ENCODE measurements at places on chromosomes 3 and 15.

DNA sequence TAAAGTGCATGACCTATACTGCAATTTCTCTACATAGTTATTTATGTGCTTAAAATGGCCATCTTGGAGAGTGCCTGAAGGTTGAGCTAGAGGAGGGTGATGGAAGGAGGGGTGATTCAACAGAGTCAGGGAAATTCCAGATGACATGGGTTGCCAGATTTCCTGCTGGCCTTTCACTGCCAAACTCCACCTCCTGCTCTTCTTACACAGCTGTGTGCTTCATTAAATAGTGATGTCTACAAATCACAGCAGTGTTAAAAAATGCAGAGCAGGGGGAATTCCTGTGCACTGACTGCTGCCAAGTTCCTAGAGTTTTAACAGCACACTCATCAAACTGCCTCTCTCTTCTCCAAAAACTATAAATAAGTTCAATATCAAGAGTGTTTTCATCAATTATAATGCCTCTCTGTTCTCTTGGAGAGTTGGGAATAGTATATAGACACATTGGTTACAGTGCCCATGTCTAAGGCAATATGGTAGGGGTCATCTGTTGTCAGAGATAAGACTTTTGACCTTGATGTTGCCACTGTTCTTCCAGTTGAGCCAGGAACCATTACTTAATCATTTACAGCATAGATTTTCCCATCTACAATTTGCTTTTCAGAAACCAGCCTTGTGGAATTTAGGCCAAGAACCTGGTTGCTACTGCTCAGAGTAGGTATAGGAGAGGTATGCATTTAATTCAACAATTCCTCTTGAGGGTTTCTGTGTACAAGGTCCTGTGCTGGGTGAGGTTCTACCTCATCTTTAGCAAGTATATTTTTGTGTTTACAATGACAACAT is 79.6 kb downstream of the TP63 start:
- no peaks in the 10 kb centered on the region for H3K27me3 ChIP-seq
- peaks cover 15% of the 10 kb centered on the region for H3K4me1 ChIP-seq
- no peak overlapping the region for H3K4me3 ChIP-seq

DNA sequence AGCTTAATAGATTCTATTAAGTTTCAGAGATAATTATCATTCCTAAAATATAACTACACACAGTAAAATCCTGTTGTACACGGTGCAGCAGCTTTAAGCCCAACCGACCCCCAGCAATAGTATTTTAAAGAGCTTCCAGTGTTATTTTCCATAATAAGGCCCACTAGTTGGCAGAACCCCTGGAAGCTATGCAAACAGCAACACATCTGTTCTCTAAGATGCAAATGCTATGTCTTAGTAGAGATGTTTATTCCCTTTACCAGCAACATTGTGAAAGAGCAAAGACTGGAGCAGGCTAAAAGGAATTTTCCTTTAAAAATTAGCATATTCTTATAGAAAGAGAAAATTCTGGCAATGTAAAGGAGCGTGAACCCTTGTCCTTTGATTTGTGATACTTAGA is 819.7 kb upstream of the ALCAM start:
- no peaks in the 10 kb centered on the region for H3K27me3 ChIP-seq
- H3K4me3 ChIP-seq, result no peak overlapping the region
- H3K4me1 ChIP-seq, result no peaks in the 10 kb centered on the region
- no peak for DNase-seq

DNA sequence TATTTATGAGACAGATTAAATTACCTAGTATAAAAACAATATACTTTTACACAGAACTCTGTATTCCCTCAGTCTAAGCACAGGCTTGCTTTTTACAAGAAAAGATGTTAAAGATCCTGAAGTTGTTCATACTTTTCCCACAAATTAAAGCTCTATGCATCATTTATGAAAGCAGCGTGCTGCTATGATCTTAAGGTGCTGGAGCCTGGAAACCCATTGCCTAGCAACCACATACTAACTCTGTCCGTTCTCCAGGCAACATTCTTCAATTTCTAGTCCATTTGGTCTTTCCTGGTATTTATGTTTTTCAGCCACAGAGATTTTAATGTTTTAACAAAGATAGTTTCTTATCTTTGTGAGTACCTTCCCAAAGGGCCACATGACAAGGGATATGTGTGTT is 312.0 kb downstream of the DOCK3 start:
- H3K4me1 ChIP-seq, result no peaks in the 10 kb centered on the region
- no peak overlapping the region for H3K27ac ChIP-seq
- no peaks in the 10 kb centered on the region for H3K36me3 ChIP-seq

DNA sequence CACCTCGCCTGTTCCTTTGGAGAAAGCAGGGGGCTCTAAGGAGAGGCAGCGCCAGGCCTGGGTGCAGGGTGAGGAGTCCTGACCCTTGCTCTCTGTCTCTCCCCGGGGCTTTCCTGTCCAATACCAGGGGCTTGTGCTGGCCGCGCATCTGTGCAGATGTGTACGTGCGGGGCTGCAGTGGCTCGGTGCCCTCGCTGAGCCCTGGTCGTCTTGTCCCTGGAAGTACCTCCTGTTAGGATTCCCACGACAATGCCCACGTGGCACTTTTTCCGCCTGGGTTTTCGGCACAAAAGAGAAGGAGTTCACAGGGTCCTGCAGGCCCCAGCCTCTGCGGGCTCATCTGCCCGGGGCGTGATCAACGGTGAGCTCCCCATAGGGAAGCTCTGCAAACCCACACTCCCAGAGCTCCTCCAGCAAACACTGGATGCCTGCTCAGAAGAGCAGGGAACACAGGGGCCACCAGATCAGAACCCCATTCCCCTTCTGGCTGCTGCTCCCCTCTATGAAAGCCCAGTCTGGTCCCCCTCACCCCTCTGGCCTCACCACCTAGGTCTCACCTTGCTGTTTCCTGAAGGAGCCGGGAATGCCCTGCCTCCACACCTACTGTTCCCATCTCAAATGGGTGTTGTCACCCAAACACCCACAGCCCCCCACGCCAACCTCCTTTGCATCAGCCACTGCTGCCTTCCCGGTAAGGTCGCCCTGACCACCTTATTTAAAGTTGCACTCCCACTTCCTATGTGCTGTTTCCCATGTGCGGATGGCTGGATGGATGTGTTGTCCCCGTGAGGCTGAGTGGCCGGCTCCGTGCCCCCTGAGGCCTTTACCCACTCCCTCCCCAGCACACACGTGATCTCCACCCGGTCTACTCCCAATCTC is 62.6 kb upstream of the PRR20G start:
- no peaks in the 10 kb centered on the region for H3K36me3 ChIP-seq
- DNase-seq, result peak; percentile 87
- no peaks in the 10 kb centered on the region for H3K27me3 ChIP-seq

DNA sequence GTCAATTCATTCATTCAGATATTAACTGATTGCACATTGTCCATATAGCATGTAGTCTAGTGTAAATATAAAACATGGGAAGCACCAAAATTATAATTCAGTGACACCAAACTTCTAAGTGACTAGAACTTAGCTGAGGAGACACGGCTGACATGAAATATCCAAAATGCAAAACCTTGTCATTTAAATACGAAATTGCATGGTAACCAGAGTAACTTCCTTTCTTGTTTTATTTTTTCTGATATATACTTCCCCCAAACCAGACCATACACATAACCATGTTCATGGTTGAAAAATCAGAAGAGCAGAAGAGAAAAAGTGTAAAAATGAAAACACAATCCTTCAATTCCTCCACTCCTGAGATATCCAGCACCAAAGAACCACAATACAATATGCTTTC is 38.0 kb downstream of the CBLB start:
- peaks cover 30% of the 10 kb centered on the region for H3K4me1 ChIP-seq
- no peak overlapping the region for H3K27ac ChIP-seq
- no peaks in the 10 kb centered on the region for H3K27me3 ChIP-seq
- no peak for DNase-seq
- H3K4me3 ChIP-seq, result no peak overlapping the region

DNA sequence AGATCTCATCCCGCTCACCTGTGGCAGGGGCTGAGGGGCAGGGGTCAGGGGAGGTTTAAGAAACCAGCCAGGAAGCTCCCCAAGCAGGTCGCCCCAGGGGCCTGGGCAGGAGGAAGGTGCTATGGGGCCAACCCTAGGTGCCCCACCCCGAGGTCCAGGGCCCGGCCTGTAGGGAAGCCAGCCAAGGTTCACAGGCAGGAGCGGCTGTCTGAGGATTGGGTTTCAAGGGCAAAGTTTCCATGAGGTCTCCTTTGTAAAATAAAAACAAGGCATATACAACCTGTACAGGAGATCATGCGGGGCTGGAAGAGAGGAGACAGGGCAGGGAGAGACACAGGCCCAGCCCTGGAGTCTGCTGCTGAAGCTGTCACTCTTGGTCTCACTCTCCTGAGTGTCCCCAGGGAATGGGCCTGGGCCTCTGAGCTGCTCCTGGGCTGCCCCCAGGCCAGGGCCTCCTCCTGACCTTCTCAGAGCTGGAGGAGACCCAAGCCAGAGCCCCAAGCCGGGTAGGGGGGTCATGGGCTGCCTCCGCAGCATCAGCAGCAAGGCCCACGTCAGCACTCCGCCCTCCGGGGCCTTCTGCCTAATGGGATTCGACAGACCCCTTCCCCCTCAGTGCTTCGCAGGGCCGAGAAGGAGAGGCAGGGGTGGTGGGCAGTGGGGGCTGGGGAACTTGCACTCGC is 5.5 kb downstream of the CPLX3 start:
- DNase-seq, result no peak
- H3K27ac ChIP-seq, result no peak overlapping the region
- H3K36me3 ChIP-seq, result peaks cover 5% of the 10 kb centered on the region
- no peak overlapping the region for H3K4me3 ChIP-seq
- no peaks in the 10 kb centered on the region for H3K4me1 ChIP-seq

DNA sequence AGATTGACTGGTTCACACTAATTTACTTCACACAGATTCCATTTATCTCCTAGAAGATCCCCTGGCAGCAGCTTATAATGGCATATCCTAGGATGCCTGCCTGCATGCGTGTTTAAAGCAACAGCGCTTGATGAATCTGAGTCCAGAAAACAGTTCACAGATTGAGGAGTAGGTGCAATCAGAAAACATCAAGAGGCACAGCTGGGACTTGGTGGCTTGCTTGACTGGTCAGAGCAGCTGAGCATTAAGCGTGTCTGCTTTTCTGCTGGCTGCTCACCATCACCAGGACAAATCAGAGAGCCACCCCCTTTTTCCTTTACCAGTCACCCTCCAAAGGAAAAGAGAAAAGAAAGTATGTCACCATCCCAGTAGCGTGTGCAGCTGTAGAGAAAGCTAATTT is 223.6 kb downstream of the WDR72 start:
- H3K4me3 ChIP-seq, result no peak overlapping the region
- no peaks in the 10 kb centered on the region for H3K36me3 ChIP-seq
- no peak overlapping the region for H3K27ac ChIP-seq
- no peak for DNase-seq
- H3K27me3 ChIP-seq, result no peaks in the 10 kb centered on the region
- no peaks in the 10 kb centered on the region for H3K4me1 ChIP-seq

DNA sequence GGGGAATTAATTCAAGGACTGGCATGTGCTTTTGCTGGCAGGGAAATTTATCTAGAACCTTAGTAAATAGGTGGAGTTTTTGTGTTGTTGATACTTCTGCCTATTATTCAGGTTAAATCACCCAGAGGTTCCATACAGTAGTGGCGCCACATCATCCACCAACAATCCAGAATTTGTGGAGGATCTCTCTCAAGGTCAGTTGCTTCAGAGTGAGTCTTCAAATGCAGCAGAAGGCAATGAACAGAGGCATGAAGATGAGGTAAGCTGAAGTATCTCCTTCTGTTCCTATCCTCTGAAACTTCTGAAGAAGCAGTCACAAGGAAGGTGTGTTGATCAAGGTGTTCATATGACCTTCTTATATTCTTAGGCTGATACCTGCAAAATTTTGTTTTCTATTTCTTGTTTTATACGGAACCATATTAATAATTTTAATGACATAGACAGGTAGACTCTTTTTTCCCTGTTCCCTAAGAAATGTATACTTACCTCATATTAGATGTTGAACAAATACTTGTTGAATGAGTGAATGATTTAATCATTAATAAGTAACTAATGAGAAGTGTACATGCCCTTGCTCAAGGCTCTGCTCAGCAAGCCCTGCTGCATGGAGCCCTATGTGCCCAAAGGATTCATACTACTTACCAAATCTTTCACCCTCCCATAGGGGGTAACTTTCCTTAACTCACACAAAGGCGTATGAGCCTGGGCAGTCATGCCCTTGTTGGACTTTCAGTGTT is 43.6 kb downstream of the HMG20A start:
- no peaks in the 10 kb centered on the region for H3K4me1 ChIP-seq
- no peak overlapping the region for H3K4me3 ChIP-seq
- no peaks in the 10 kb centered on the region for H3K36me3 ChIP-seq
- no peaks in the 10 kb centered on the region for H3K27me3 ChIP-seq

All from vagina (tissue), 2 donors.